Vagina (tissue), 2 donors: ENCODE measurements at places on chromosomes 3 and 15. TPM values are rescaled to one million over a fixed set of nuclear protein-coding genes. Genes with fewer than 3 reads are reported as not detected.

BFSP2 gene
- not detected for total RNA-seq

ADGRG7 gene
- total RNA-seq = not detected

GRCh38 chr15:23072633-23073032 is 33.3 kb upstream of the TUBGCP5 start:
- no peak for DNase-seq

DNA sequence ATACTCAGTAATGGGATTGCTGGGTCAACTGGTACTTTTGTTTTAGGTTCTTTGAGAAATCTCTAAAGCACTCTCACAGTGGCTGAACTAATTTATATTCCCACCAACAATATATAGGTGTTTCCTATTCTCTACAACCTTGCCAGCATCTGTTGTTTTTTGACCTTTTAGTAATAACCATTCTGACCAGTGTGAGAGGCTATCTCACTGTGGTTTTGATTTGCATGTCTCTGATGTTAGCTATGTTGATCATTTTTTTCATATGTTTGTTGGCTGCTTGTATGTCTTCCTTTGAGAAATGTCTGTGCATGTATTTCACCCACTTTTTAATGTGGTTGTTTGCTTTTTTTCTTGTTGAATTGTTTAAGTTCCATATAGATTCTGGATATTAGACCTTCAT is 98.2 kb upstream of the DCBLD2 start:
- no peak for DNase-seq

DNA sequence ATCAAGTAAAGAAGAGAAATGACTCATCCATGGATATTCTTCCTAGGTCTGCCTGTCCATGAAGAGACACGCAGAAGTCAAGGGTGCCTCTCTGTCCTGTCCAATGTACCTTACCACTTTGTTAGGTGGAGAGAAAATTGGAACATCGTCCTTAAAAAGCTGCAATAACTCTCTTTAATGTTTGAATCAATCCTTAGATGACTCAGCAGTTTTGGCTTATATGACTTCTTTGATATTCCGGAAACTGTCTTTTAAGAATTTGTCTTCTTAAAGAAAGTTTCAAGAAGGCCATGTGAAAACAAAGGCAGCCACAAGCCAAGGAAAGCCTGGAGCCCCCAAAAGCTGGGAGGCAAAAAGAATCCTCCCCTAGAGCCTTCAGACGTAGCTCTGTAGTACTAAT is 49.2 kb downstream of the MRPL3 start:
- DNase-seq = no peak

GRCh38 chr15:99509686-99510461 is 55.9 kb upstream of the MEF2A start:
- no peak for DNase-seq

CCRL2 gene
- total RNA-seq = not detected

DNA sequence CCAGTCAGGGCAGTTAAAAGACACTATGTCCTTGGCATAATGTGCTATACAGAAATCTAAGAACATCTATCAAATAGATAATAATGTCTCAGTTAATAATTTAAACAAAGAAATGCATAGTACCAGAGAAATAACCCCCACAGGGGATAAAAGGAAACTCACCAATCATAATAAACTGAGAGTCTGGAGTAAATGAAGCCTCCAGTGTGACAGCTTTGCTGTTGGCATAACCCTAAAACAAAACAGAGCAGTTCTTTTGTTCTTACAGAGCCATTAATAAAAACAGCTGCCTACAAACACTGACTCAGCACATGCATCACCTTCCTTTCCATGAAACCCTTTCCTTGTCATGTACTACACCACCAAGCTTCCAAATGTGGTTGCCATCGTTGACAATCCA is 13.5 kb downstream of the PPM1M start:
- no peak for DNase-seq

DNA sequence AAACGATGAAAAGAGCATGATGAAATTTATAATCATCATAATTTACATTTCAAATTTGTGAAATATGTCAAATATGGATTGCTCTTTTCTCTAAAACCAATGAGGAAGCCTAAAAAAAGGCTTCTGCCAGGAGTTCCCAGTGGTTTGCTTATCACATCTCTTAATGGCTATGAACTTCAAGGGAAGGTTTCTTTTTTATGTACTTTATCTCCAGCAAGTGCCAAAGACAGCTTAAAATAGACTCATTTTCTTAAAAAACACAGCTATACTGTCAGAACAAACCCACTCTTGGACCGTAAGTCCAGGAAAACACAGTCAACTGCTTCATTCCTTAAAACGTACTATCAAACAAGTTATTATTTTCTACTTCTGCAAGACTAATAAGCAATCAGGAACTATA is 80.2 kb downstream of the DLG1 start:
- no peak for DNase-seq

SLC15A2 gene
- total RNA-seq = 0.49 TPM

RARRES1 gene
- total RNA-seq = 742 TPM

DNA sequence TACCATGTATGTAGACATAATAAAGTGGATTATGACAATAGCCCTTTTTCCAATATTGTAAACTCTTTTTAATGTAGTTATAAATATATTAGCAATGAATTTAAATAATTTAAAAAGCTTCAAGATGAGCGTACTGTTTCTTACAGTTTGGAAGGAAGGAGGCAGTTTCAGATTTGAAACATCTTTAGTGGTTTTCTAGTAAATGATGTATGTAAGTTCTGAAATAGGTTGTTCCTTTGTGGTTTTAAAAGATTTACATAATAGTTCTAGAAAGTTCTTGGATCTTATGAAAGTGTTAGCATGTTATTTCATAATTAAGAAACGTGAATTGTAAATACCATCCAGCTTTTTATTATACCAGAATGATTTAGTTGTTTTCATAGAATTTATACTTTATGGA is 16.0 kb downstream of the DNAJC19 start:
- DNase-seq = no peak

DISP2 gene
- 0.74 TPM for total RNA-seq

GRCh38 chr3:117567906-117568305 is 858.3 kb downstream of the TUSC7 start:
- DNase-seq = no peak

DNA sequence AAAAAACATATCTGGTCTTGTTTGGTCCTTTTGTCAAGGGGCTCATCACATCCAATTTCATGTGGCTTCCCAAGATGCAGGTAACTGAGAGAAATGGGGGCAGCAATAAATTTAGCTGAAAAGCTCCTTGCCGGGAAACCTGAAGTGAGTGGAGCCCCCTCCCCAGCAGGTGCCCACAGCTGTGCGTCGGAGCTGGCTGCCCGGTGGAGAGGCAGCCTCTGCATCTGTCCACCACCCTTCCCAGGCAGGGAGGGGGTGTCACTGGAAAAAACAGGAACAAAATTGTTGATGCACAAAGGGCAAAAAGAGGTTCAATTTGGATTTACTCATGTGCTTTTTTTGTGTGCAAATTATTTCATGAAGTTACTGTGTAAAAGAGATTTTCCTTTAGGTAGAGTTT is 249.4 kb upstream of the LYSMD4 start:
- DNase-seq = no peak

GRCh38 chr3:59970796-59971195 is 921.0 kb upstream of the CFAP20DC start:
- no peak for DNase-seq
